ENCODE measurements at places on chromosomes 1 and 21.

DNA sequence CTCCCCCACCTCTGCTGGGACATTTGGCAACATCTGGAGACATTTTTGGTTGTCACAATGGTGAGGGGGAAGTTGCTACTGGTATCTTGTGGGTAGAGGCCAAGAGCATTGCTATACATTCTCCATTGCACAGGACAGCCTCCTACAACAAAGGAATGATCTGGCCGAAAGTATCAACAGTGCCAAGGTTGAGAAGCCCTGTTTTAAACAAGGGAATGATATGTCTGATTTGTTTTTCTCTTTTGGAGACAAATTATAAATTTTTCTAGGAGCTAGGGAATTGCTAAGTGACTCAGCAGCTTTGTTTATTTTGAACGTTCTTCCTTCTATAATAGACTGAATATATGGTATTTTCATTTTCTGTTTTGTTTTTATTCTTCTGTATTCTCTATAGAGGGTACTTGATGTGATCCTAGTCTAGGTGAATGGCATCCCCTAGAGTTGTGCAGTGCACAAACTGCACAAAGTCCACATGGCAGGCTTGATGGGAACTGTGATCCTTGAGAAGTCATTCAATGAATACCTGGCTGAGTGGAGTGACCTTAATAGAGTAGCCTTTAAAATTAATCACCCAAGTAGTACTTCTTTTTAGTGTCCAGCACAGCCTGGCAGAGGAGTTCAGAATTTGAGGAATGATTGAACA lies 288.6 kb upstream of the USP24 start:
- no peak for DNase-seq

DNA sequence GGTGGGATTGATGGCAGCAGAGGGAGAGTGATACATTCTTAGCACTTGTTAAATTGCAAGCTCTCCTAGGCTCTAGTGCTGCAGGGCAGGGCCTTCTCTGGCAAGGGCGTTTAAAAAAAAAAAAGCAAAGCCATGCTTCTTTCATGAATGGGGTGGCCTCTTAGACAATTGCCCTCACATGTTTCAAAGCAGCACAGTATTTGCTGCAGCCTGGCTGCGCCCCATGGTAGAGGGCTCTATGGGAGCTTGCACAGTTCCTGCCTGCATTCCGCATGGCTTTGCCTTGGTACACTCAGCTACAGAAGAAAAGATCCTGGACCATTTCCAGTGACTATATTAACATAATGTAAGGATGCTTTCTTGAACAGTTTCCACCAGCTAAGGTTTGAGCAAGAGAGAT lies 267.2 kb downstream of the ZNF648 start:
- DNase-seq = no peak

- DNase-seq = no peak
Measured at GRCh38 chr1:46166521-46167462, 8.1 kb upstream of the TSPAN1 start.

DNA sequence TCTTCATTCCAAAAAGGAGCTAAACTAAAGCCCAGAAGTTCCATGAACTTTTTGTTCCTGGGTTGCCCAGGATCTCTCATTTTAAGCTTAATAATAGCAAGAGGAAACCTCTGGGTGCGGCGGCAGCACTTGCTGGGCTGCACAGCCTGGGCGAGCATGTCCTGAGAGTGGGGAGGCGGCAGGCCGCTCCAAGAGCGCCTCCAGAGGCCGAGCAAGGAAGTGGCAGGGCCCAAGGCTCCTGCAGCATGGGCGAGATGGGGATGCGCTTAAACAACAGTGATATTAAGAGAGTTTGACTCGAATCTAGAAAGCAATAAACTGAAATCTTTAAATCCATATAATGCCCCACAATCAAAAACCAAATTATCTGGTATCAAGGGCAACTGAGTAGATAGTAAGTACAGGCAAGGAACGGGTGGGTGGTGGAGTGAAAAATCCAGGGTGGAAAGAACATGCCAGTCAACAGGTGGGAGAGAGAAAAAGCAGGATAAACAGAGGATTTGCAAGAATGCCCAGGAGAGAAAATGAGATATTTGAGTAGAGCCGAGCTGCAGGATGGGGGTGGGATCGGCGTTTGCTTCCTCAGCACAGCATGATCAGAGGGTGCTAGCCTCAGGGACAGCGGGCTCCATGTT lies 14.1 kb upstream of the TNR start:
- DNase-seq = no peak

- no peak for DNase-seq
Measured at GRCh38 chr21:43275421-43276211, 106.8 kb downstream of the CRYAA start.

- no peak for DNase-seq
Measured at GRCh38 chr1:42210421-42211133, 46.0 kb upstream of the GUCA2A start.

GRCh38 chr1:163201906-163202305 lies 810 bp downstream of the RGS5 start:
- DNase-seq = no peak

DNA sequence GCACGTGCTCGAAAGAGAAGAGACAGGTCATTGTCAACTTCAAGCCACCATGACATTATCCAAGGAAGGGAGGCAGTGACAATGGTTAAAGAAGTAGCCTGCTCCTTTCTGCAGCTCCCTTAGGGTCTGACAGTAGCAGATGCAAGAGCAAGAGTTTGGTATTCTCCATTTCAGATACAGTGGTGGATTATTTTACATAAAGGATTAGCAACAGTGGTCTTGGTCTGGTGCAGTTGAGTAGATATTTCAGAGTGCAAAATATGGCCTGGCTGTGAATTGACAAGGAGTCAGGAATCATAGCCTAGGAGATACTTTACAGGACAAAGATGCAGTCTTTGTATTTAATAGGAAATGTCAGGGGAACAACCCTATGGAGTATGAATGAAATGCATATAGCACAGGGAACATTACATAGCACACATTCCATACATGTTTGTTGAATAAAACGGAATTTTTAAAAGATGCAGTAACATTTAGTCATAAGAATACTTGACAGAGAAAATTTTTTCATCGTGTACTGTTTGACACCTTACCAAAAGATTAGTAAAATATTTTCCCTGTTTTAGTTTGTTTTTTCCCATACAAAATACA lies 41.8 kb downstream of the CHRM3 start:
- DNase-seq = no peak

GRCh38 chr1:185156288-185156853 lies 382 bp downstream of the TRMT1L start:
- DNase-seq = no peak

- DNase-seq = no peak
Measured at GRCh38 chr1:203652724-203653461, 26.3 kb downstream of the ATP2B4 start.

GRCh38 chr1:177817937-177818875 lies 151.7 kb downstream of the SEC16B start:
- DNase-seq = no peak

DNA sequence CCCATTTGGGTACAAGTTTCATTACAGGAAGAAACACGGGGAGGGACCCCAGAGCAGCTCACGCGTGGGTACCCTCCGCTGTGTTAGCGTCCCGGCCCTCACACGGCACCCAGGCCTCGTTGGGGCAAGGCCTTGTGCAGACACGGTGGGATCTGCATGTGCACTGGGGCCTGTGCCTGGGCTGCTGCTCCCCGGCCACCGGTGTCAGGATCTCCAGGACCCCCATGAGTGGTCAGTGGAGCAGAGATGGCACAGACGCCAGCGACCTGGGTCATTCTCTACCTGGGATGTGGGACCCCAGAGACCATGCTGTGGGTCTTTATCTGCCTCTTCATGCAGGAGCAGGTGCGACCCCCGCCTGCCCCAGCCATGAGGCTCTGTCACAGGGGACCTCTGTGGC lies 5.4 kb upstream of the SAMD11 start:
- no peak for DNase-seq

DNA sequence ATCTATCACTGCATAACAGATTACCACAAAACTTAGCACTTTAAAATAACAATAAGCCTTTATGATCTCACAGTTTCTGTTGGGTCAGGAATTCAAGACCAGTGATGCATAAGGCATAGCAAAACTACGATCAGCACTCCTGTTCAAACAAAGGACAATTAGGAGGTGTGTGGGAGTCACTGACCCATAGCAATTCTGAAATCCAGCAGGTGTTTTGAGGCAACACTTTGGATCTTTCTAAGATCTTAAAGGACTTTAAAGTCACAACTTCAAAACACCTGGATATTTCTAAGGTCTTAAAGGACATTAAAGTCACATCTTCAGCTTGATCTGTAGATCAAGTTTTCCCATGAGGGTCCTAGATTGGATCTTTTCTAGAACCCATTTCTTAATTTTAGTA lies 35.3 kb downstream of the AKT3 start:
- DNase-seq = no peak

DNA sequence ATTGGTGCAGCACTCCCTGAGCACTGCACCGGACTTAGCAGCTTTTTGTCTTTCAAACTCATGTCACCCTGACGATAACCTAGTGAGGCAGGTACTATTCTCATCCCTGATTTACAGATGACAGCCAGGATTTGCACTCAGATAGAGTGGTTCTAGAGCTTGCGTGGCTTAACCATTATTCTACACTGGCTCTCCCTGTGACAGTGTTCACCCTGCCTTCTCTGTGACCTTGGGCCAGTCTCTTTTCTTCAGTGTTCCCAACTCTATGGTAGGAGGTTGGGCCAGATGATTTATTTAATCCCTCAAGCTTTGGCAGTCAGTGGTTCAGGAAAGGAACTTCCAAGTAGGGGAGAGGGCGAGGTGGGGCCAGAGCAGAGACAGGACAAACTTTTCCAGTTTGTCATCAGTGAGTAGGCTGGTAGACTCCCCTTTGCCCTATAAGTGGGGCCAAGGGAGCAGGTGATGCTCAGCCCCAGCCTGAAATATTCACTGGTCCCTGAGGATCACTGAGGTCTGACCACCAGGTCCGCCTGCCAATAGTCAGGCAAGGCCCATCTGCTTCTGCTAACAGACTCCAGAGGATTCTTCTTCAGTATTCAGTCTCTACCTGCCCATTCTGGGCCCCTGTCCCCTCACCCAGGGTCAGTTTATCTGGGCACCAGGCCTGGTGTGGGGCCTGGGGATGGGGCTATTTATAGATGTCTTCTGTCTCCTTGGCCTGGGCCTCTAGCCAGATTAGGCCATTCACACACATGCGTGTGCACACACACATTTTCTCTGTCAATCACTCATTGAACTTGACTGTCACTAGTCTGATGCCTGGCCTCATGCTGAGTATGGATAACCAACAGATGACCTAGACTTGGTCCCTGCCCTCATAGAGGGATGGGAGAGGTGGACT lies 8.8 kb upstream of the FABP3 start:
- DNase-seq = no peak

DNA sequence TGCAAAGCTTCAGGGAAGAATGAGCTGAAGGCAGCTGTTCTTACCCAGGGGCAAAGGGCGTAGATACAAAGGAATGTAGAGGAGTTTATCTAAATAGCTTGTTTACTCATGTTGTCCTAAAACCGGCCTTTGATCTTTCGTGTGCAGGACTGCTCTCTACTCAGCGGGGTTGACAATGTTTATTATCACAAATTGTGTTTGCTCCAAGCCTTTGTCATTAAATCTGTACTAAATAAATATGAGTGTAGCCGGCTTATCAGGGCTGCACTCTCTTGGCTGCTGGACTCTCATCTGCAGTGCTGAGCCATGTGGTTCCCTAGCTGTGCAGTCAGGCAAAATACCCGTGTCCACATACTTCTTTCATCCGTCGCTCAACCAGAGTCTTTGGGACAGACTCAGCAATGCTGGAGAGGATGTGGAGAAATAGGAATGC lies 199.0 kb downstream of the LBR start:
- no peak for DNase-seq

- DNase-seq = no peak
Measured at GRCh38 chr1:21174654-21175323, 1.9 kb downstream of the EIF4G3 start.

DNA sequence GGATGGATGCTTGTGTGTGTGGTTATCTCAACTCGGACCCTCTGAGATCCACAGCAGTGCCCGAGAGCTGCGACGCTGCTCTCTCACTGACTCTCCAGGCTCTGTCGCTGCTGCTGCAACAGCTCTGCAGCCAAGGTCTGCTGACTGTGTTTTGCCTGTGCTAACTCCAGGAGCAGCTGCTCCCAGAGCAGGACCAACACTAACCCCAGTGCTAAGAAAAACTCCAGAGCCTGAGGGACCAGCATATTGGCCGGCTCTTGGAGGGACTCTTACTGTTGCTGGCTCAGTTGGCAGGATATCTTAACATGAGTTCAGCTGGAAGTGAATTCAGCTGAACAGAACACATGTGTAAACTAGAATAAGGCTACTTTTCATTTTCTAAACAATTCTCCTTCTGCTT lies 4.4 kb downstream of the LCE2C start:
- no peak for DNase-seq

DNA sequence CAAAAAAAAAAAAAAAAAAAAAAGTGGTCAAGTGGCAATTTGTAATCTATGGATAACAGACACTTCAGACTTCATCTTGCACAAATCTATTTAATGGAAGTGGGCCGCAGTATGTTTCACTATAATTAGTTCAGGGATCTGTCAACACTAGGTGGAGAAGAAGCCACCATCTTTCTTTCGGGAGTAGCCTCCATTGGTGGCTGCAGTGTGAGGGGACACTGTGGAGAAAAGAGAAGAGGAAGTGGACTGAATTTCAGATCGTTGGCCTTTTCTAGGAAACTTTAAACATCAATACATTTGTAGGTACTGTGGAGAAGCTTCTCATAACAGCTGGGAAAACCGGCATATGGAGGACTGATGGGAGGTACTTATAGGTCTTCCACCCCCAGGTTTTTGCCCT lies 8.0 kb upstream of the ELAPOR1 start:
- no peak for DNase-seq

- DNase-seq = no peak
Measured at GRCh38 chr21:29102791-29103257, 27.6 kb upstream of the MAP3K7CL start.

DNA sequence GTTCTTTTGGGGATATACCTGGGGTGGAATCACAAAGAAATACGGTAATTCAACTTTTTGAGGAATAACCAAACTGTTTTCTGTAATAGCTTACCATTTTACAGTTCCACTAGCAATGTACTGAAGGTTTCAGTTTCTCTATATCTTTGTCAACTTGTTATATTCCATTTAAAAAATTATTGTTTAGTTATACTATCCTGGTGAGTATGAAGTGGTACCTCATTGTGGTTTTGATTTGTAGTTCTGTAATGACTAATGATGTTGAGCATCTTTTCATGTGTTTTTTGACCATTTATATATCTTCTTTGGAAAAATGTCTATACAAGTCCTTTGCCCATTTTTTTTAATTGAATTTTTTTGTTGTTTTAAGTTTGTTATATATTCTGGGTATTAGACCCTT lies 39.4 kb downstream of the MAST2 start:
- DNase-seq = no peak

- DNase-seq = no peak
Measured at GRCh38 chr1:233406994-233407631, 79.6 kb downstream of the MAP3K21 start.

GRCh38 chr1:201172326-201172725 lies 18.1 kb upstream of the TMEM9 start:
- no peak for DNase-seq
